ENCODE measurements at places on chromosomes 3 and 15. TPM values are rescaled to one million over a fixed set of nuclear protein-coding genes. Genes with fewer than 3 reads are reported as not detected.

The RBP2 gene
- not detected for total RNA-seq

The SEMA3F gene
- total RNA-seq: 10.4 TPM

The ZBED2 gene
- total RNA-seq: not detected

The CYP8B1 gene
- total RNA-seq: 0.11 TPM

The FSD2 gene
- total RNA-seq: not detected

The GP9 gene
- total RNA-seq: not detected

The C3orf85 gene
- total RNA-seq: not detected

The PROS1 gene
- 6.6 TPM for total RNA-seq

The TRH gene
- not detected for total RNA-seq

The ZNF860 gene
- total RNA-seq: 3.6 TPM

The CDHR4 gene
- total RNA-seq: 0.26 TPM

The SCAPER gene
- 3.7 TPM for total RNA-seq

The LXN gene
- total RNA-seq: not detected

The AMT gene
- total RNA-seq: 1.8 TPM

The ADAMTS7 gene
- 2.0 TPM for total RNA-seq

The GOLGA6L10 gene
- total RNA-seq: 1.6 TPM

The GOLGA8G gene
- 0.34 TPM for total RNA-seq

The ZNF662 gene
- not detected for total RNA-seq

The DUT gene
- 120 TPM for total RNA-seq

The LMAN1L gene
- total RNA-seq: 0.16 TPM

The MAP1A gene
- 2.2 TPM for total RNA-seq

The KLF15 gene
- total RNA-seq: 8.3 TPM

The TPRG1 gene
- 0.08 TPM for total RNA-seq

The OSBPL10 gene
- total RNA-seq: 43.0 TPM

The C2CD4A gene
- total RNA-seq: not detected

The ABI3BP gene
- total RNA-seq: 2.6 TPM

The C3orf22 gene
- total RNA-seq: not detected

The CX3CR1 gene
- total RNA-seq: not detected

The PTX3 gene
- total RNA-seq: 20.6 TPM

The P2RY14 gene
- not detected for total RNA-seq

The AQR gene
- 23.5 TPM for total RNA-seq

The ITPKA gene
- total RNA-seq: 1.9 TPM

The ECT2 gene
- total RNA-seq: 33.6 TPM

The MCCC1 gene
- 17.2 TPM for total RNA-seq

The ZNF80 gene
- total RNA-seq: not detected

The SLC12A1 gene
- not detected for total RNA-seq

The KNG1 gene
- not detected for total RNA-seq

The DCP1A gene
- 14.5 TPM for total RNA-seq

The SCG5 gene
- 13.6 TPM for total RNA-seq
